CD4-positive, alpha-beta T cell treated with Interleukin-15 for 1 hour (primary cell): ENCODE measurements at places on chromosomes 7 and 10.

- no peak for DNase-seq
Observed at GRCh38 chr7:119594956-119595355, 678.0 kb upstream of the KCND2 start.

DNA sequence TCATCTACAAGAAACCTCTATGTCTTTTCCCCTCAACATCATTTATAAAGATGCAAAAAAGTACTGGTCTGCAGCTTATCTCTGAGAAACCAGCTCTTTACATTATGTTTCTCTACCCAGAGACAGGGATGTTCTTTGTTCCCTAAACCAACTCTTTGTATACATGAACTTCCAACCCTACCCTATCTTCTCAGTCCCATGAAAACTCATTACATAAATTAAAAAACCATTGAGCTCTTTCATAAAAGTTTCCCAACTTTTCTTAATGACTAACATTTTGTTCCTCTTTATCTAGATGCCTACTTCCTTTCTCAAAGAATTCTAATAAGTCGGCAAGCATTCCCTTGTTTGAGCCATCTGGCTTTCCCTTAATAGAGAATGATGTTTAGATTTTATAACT is 192.8 kb upstream of the AGK start:
- DNase-seq = no peak

DNA sequence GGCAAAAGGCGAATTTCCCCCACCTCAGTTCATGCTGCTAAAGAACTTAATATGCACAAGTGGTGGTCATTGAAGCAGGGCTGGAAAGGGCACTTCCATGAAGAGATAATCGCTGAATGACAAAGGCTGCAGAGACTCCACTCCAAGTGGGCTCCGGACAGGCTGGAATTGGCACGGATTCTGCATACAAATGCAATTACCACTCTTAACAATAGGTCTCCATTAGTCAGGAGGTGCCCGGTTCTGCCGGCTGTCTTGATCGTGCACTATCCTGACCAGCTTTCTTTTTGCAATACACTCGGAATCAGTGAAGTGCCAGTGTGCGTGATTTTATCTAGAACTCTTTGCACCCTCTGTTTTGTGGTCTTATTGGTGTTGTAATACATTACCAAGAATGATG is 49.7 kb downstream of the INSYN2A start:
- DNase-seq = no peak

DNA sequence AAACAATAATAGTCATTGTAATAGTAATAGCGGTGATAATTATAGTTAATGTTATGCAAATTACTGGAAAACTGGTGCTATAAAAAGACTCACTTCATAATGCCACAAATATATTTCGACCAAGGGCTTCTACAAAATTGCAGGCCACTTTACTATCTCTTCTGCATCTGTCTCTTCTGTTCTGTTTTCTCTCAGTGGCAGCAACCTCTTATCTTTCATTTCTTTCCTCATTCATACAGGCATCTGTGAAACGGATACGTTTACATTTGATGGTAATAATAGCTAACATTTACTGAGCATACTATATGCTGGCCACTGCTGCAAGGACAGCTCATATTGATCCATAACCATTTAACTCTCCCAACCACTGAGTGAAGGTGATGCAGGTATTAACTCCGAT is 537.4 kb upstream of the PFKP start:
- DNase-seq = no peak

- DNase-seq = no peak
Observed at GRCh38 chr10:13913897-13914296, 327.1 kb downstream of the PRPF18 start.

DNA sequence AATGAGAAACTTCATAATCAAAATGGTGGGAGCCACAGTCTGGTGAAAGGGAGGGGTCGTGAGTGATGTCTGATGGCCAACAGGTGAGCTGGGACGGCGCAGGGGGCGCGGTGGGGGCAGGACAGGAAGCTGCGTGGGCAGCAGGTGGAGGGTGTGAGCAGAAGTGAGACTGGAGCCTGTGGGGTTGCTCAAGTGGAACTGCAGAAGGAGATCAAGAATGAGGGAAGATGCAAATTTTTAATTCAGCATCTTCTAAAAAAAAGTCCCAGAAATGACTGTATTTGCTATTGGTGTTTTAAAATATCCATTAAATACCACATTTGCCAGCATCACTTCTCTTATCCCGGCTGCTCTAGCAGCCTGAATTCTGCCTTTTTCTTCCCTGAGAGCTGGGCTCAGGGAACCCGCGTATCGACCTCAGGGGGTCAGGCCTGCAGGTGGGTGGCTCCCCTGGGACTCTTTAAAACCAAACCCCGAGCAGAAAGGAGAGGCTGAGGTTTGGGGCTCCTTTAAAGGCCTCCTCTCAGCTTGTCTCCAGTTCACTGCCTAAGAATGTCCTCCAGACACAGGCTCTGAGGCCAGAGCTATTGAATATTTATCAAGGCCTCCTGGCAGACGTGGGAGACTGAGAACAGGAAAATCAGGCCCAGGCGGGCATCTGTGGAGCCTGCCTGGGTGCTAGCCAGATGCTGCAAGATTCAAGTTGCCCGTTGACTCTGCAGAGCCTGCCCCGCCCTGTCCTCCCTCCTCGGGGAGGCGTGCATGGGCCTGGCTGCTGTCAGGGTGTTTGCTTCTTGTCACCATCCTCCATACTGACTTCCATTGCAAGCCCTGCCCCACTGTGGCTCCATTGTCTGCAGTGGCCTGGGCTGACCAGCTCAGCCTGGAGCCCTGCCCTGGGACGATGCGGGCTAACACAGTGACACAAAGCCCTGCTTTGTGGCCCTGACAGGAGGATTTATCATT is 53.9 kb downstream of the SYPL1 start:
- peak; percentile 84 for DNase-seq

DNA sequence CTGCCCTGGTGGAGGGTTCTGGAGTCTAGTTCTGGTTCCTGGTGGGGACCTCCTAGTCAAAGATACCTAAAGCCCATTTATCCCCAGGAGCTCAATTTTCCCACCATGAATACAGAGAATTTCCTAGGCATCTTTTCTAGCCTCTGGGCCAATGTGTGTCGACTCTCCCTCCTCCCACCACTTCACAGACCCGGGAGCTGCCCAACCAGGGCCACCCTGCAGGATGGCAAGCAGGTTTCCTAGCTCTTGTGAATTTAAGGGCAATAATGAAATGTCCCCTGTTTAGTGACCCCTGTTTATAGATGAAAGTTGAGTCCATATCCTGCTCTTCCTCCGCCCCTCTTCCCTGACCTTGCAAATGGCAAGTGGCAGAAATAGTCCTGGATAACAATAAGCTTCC is 9.4 kb downstream of the DLX5 start:
- DNase-seq = no peak

DNA sequence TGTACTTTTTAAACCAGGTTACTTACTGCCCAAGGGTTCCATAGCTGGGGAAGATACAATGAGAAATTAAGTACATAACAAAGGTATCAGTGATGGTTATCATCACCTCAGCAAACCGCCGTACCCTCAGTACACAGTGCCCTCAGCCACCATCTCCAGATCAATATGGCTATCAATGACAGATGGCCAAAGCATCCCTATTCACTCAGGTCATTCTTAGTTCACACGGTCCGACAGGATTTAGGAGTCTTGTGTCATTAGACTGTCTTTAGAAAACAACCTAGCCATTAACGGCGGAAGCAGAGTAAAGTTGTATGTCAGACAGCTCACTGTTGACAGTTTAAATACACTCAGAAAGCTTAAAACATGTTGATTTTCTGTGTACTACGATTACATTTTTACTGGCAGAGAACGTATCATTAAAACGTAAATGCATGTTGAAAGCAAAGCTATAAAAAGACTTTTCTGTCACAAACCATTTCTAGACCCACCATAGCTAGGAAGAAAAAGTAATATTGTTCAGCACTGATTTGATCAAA is 106.9 kb downstream of the HOXA1 start:
- DNase-seq = no peak

DNA sequence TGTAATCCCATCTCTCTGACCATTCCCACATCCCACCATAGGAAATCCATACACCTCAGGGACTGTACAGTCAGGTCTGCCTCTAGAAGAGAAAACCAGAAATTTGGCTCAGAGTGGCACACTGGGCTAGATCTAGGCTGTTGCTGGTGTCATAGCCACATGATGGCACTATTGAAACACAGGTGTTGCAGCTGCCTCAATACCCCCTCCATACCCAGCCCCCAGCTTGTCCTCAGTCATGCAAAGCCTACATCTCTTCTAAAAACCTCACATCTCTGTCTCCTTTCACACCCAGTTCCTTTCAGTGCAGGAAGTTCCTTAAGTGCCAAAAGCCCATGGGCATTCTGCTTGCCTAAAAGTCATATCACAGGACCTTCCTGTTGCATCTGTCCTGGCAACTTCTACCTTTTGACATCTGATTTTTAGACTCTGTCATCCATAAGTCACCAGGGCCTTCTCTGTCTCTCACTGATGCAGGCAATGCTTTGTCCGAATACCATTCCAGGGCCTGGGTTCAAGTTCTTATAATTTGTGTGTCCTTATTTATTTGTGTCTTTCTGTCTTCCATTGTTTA is 27.0 kb upstream of the HIBADH start:
- DNase-seq = no peak

DNA sequence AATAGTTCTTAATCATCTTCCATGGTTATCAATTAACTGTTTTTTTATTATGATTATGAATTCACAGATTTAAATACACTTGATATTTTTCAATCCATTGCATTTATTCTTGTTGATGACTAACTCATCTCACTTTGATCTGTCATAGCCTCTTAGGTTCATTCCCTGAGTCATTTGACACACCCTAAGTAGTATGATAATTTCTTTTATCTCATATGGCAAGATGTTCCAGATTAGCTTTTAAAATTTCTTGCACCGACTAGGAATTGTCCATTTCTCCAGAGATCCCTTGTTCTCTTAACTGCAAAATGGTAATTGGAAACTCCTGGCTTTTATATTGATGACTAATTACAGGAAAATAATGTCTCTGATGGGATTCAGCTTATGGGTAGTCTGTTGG is 87.6 kb upstream of the CCDC6 start:
- no peak for DNase-seq

GRCh38 chr10:99667108-99667751 is 7.9 kb downstream of the ENTPD7 start:
- no peak for DNase-seq

- DNase-seq = no peak
Observed at GRCh38 chr7:46622251-46622650, 701.2 kb upstream of the IGFBP3 start.

GRCh38 chr10:112175409-112175808 is 8.2 kb downstream of the GPAM start:
- DNase-seq = no peak

DNA sequence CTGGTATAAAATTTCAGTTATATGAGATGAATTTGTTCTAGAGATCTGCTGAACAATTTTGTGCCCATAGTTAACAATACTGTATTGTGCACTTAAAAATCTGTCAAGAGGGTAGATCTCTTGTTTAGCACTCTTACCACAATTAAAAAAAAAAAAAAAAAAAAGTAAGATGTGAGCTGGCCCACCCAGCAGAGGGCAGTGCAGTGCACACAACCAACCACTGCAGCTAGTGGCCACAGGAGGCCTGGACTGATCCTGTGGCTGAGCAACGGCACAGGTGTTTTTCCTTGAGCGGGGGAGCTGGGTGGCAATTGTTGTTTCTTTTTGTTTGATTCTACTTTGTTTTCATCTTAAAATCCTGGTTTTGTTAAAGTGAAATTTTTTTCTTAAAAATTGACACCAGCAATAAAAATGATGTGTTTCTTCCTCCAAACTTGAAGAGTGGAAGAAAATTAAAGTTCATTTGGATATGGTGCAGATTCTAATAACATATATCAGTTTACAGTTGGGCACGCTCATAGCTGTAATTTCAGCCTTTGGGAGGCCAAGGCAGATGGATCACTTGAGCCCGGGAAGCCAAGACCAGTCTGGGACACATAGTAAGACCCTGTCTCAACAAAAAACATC is 171.1 kb upstream of the TBX20 start:
- DNase-seq = peak; percentile 30

DNA sequence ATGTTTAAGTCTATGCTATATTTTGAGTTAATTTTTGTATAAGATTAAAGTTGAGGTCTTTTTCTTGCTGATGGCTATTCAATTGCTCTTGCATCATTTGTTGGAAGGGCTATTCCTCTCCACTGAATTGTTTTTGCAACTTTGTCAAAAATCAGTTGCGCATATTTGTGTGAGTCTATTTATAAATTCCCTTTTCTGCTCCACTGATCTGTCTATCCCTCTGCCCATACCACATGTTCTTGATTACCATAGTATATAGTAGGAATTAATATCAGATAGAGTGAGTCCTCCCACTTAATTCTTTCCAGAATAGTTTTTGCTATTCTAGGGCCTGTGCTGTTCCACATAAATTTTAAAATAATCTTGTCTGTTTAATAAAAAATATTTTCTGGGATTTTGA is 152.4 kb upstream of the ADCY1 start:
- DNase-seq = no peak

- peak; percentile 14 for DNase-seq
Observed at GRCh38 chr7:27158436-27159265, 2.2 kb upstream of the HOXA7 start.

DNA sequence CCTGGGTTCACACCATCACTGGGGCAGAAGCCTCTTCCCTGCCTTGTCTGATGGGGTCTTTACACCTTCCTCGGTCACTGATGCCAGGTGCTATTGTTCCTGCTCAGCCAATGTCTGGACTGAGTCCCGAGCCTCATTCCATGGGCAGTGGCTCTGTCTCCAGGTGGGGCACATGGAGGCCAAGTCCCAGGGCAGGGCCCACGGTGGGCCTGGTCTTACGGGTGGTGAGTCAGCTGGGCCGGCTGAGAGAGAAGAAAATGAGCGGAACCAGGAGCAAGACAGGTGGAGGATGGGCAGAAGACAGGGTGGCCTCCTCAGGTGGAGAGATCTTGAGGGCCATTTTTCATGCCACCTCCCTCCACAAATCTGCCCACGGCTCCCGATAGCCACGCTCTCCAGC is 131.7 kb upstream of the FAM20C start:
- no peak for DNase-seq

DNA sequence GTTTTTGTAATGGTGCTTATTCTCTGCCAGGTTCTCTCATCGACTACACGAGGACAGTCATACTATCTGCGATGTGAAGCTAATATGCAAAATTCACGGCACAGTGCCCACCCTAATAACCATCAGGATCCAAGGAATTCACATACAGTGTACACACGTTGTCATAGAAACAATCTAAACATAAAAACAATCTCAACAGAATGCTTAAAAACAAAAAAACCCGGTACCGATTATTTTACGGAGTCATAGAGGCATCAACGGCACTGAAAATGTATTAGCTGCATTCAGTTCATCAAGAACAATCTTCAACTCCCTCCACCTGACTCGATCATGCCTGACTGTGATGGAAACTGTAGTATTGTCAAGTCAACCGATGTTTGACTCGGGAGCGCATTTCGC is 628 bp downstream of the MRPS33 start:
- DNase-seq = no peak

- DNase-seq = no peak
Observed at GRCh38 chr10:26792758-26793495, 67.8 kb downstream of the ABI1 start.

- DNase-seq = no peak
Observed at GRCh38 chr7:114931656-114932011, 9.7 kb downstream of the MDFIC start.

GRCh38 chr10:107418085-107418806 is 253.7 kb upstream of the SORCS1 start:
- no peak for DNase-seq

- DNase-seq = no peak
Observed at GRCh38 chr7:151468217-151469018, 28.5 kb upstream of the CRYGN start.

- DNase-seq = no peak
Observed at GRCh38 chr10:78331391-78331922, 297.8 kb downstream of the RPS24 start.
